ENCODE measurements at places on chromosomes 4 and X. TPM values are rescaled to one million over a fixed set of nuclear protein-coding genes. Genes with fewer than 3 reads are reported as not detected.

DNA sequence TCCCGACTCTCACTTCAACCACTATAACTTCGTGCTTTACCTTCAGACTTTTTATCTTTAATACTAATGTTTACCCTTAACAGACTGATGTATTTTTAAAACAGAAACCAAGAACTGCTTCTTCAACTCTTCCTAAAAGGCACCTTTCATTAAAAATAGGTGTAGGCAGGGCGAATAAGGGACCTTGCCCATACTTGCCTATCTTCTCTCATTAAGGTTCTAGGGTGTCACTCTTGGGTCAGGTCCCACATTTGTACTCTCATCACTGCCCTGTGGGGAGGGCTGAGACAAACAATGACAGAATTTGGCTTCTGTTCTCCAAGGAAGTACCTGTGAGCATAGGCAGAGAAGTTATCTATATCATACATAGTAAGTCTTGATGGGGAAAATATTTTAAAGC lies 69.7 kb downstream of the ANKRD50 start:
- no peak for DNase-seq

DNA sequence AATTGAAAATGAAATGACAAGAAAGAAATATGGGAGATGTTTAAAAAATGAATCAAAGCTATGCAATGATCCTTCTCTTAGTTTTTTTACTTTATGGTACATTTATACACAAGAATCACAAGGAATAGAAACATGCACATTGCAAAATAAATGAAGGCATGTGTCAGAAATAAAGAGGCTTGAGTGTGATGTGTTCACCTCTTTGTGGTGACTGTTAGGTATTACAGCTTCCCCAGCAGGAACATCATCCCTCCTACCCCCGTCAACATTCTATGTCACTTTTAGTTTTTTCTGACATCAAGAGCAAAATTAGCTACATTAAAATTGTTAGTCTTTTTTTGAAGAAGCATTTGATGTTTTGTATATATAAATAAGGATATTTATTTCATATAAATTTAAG lies 214.8 kb downstream of the SLC4A4 start:
- DNase-seq, result peak; percentile 26

DNA sequence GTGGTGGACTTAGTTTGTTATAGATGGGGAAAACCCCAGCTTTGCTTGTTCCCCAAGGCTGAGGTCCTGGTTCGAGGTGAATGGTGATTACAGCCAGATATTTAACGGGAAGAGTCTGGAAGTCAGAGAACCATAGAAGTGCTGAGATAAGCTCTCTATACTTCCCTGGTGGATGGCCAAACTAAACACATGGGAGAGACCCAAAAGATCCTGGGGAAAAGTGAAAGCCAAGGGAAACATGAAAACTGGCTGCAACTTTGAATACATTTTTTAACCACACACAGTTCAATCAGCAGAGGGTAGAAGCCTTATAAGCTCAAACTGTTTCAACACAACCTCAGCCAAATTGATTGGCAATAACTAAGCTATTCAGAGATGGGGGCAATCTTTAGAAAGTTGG lies 29.3 kb upstream of the SRPX start:
- no peak for DNase-seq

GRCh38 chrX:15299941-15300851 lies 15.2 kb downstream of the ASB11 start:
- peak; percentile 17 for DNase-seq

- peak; percentile 3 for DNase-seq
Observed at GRCh38 chr4:81757691-81758090, 286.0 kb upstream of the RASGEF1B start.

GRCh38 chrX:121598356-121598755 lies 550.9 kb downstream of the GLUD2 start:
- DNase-seq, result no peak

DNA sequence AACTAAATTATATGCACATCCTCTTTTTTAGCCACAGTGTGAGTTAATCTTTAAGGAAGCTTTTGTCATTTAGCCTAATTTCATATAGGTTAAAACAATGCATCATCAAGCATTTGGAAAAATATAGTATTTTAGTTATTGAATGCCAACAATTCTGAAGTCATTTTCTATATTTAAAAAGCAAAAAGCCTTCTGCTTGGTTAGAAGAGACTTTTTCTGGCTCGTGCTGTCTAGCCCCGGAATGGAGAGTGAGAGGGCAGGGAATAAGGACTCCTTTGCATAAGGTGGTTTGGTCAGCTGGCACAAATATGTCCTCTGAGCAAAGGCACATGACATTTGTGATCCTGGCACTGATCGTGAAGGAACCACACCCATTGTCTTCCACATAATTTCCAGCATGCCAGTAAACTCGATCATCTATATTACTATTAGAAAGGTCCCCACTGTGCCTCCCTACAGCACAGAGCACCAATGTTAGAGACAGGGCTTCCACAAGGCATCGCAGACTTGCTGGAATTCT lies 393.7 kb upstream of the INTU start:
- no peak for DNase-seq

- DNase-seq, result peak; percentile 56
Observed at GRCh38 chr4:70651864-70652506, 14.3 kb downstream of the JCHAIN start.

DNA sequence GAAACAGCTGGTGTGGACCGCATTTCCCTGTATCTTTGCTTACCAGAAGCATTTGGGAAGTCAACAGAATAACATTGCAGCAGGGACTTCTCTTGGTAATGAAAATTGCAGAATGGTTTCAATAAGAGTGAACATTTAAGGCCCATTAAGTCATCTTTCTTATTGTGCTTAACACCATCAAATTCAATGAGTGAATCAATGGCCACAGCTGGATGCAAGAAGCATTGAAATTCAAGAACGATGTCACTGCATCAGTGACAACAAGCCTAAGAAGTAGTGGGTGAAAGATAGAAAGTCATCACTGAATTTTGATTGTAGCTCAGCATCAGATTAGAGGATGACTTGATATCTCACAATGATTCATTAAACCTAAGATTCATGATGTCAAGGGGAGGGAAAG lies 93.9 kb upstream of the GPM6A start:
- DNase-seq, result no peak

GRCh38 chr4:3676907-3677747 lies 89.1 kb upstream of the ADRA2C start:
- DNase-seq, result no peak

GRCh38 chr4:122762520-122762919 lies 30.0 kb downstream of the BBS12 start:
- no peak for DNase-seq

The CSAG3 gene
- polyA plus RNA-seq, result not detected

All from muscle of back (tissue), 13 donors.